ENCODE measurements at places on chromosomes 7 and 10.

DNA sequence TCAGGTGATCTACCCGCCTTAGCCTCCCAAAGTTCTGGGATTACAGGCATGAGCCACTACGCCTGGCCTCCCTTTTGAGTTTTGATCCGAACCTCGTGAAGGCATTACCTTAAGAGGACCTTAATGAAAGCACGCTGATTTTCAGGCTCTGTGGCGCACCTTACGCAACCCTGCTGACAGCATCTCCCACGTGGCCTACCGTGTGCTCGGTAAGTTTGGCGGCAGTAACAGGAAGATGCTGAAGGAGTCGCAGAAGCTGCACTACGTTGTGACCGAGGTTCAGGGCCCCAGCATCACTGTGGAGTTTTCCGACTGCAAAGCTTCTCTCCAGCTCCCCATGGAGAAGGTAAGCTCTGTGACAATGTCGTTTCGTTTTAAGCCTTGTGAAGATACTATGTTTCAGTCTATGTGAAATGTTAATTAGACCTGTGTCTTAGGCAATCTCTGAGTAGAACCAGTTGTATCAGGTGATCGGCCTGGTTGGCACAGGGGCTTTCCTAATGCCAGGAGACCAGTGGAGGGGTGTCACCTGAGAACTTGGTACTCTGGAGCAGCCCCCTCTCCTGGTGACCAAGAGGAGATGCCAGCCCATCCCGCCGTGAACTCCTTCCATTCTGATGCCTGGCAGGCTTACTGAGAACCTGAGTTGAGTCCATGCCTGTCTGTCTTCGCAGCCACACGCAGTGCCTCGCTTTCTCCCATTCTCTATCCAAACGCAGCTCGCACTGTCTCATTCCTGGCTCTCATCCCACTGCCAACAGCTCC lies 43.5 kb downstream of the TRRAP start:
- DNase-seq = no peak

GRCh38 chr10:53122281-53122680 lies 349.7 kb upstream of the MBL2 start:
- no peak for DNase-seq

DNA sequence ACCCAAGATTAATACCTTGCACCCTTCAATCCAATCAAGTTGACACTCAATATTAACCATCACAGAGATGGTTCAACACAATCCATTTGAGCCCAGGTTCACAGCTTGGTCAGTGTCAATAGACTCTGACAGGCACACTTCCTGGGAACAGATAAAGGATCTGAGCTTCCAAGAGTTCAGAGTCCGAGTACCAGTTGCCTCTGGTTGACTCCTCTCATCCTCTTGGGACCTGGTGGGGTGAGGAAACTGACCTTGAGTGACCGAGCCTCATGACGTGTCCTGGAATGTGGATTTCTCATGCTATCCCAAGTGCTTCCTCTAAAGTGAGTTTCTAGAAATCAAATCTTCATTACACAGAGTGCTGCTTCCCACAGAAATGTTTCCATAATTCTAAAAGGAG lies 162.0 kb downstream of the CYP26A1 start:
- DNase-seq = no peak

GRCh38 chr7:3683546-3684539 lies 382.8 kb downstream of the SDK1 start:
- DNase-seq = no peak

DNA sequence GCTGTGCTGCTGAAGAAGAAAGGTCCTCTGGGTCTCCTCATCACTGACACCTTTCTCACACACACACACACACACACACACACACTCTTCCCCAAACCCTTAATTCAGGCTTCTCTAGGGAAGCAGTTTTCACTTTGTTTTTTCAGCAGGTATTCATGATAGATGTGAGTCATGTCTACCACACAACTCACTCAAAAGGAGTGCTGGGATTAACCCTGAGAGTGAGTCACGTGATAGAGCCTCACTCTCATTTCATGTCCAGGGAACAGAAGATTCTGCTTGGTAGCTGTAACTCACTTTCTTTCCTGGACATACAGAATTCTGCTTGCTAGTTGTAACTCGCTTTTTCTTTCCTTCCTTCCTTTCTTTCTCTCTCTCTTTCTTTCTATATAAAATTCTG lies 45.4 kb downstream of the VIM start:
- no peak for DNase-seq

DNA sequence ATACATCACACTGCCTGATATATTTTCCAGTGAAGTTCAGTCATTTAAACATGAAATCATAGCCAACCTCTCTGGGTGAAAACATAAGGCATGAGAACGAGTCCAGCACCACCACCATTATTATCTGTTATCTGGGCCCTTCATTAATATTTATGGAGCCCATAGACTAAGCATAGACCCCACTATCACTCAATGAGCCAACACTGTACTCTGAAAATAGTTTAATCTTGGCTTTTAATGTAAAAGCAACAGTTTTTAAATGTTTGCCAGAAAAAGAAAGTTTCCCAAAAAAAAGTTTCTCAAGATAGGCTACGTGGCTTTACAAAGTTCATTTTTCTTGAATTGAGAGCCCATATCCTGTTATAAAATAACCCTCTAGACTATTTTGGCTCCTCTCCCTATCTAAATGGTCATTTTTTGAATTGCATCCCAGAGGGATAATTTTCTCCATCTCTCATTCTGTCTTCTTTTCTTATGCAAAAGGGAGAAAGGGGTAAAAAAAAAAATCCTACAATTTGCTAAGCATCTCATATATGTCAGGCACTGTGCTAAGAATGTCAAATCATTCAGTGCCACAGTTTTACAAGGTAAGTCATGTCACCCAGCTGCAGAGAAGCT lies 66.1 kb downstream of the FZD1 start:
- DNase-seq = no peak

DNA sequence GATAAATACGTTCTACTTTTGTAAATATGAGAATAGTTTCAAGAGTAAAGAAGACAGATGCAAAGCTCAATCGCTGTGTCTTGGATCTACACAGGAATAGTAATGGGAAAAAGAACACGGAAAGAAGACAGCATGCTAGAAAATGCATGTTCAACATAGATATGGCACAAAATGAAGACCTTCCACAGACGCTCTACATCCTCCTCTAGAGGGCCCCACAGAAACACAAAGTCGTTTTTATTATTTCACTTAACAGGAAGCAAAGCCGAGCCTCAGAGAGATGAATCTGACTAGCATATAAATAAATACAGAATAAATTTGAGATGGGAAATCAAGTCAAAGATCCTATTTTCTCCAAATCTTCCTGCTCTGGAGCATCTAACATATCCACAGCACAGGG lies 292.6 kb downstream of the PARD3 start:
- no peak for DNase-seq

- no peak for DNase-seq
These were observed 282.7 kb downstream of the POU6F2 start for GRCh38 chr7:39260279-39260844.

- DNase-seq = no peak
These were observed 33.3 kb upstream of the COL13A1 start for GRCh38 chr10:69768386-69768785.

- no peak for DNase-seq
These were observed 150.2 kb upstream of the EEPD1 start for GRCh38 chr7:36002900-36003299.

DNA sequence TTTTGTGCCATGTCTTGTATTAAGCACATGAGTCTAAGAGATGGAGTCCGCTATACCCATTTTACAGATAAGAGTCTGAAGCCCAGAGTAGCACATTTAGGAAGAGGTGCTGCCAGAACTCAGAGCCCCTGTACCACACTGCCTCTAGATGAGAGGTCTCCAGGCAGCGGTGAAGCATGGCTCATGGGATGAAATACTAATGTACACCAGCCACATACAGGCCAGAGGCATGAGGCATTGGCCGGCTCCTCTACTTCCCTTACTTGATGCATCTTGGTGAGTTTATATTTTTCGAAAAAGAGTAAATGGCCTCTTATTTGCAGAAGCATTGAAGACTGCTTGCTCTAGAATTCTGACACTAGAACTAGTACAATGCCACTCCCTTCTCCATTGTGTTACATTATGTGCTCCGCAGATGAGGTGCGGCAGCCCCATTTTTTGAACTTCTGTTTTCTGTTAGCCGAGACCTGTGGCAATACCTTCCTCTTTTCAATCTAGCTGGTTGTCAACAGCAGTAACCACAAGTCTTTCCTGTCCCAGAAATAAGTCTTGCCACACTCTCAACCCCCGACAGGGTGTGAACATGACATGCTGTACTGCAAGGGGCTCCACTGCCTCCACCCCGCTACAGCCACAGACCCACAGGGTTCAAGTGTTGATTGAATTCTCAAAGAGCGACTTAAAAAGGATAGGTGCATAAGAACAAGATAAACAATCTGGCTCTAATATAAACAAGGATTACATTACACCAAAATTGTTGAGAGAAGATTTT lies 145.3 kb downstream of the CELF2 start:
- no peak for DNase-seq
